ENCODE measurements at places on chromosomes 16 and 17.

DNA sequence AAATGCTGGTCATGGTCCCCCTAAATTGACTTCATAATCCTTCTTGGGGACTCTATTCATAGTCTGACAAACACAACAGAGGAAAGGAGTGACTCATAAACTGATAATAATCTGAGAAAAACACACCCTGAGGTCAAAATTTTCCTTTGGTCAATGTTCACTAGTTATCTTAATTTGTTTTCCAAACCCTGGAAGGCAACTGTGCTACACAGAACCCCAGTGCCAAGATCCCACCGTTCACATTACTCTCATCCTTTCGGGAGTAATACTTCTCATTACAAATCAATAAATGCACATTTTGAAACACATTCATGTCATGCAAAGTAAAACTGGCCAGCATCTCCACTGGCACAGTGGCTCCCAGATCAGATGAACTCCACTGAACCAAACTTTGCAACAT is 23.2 kb downstream of the COIL start:
- no peak for DNase-seq

DNA sequence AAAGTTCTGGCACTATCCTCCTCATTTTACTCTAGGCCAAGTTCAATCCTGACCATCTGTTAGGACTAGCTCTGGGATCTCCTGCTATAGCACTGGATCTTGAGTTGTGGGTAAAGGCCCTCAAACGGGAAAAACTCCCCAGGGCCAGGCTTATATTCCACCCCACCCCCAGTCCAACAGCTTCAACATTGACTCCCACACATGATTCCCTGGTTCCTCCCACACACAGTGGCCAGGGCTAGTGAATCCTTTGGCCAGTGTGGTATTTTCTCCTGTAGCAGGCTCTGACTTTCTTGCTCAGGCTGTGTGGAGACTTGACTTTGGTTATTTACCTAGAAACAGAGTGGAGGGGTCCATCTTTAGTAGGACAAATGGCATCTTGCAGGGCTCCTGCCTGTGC is 10.3 kb upstream of the AKAP10 start:
- DNase-seq = no peak

- DNase-seq = no peak
Measured at GRCh38 chr17:30103921-30104320, 12.7 kb upstream of the NSRP1 start.

DNA sequence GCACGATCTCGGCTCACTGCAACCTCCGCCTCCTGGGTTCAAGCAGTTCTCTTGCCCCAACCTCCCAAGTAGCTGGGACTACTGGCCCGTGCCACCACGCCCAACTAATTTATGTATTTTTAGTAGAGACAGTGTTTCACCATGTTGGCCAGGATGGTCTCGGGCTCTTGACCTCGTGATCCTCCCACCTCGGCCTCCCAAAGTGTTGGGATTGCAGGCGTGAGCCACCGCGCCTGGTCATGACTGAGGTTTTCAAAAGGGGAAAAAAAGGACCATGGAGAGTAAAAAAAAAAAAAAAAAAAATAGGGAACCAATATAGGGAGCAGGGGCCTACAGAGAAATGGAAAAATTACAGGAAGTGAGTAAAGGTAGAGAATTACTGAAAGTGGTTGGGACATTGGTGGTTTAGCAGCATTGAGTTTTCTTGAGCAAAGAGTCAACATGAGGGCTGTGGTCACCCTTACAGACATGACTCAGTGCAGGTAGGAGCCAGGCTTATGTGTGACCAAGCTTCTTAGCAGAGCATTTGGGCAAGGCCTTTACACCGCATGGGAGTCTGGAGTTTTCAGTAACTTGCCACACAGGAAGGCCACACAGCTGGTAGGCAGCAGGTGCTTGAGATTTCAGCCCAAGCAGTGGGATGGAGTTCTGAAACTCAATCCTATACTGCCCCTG is 447.3 kb downstream of the HS3ST3B1 start:
- DNase-seq = no peak

DNA sequence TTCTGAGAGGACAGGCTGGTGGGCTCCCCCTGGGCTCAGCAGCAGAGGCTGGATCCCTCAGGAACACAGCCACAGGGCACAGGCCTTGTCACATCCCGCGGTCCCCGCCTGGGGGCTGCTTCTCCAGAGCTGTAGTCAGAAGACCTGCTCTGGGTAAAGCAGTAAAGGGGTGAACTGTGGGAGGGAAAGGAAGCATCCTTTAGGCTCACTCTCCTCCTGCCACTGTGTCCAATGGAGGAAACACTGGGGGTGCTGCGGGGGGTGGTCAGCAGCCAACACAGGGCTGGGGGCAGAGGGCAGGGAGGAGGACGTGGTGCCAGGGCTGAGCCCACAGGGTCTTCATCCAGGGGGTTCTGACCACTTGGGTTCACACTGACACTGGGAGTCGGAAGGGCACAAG is 5.0 kb upstream of the SLC38A8 start:
- no peak for DNase-seq

DNA sequence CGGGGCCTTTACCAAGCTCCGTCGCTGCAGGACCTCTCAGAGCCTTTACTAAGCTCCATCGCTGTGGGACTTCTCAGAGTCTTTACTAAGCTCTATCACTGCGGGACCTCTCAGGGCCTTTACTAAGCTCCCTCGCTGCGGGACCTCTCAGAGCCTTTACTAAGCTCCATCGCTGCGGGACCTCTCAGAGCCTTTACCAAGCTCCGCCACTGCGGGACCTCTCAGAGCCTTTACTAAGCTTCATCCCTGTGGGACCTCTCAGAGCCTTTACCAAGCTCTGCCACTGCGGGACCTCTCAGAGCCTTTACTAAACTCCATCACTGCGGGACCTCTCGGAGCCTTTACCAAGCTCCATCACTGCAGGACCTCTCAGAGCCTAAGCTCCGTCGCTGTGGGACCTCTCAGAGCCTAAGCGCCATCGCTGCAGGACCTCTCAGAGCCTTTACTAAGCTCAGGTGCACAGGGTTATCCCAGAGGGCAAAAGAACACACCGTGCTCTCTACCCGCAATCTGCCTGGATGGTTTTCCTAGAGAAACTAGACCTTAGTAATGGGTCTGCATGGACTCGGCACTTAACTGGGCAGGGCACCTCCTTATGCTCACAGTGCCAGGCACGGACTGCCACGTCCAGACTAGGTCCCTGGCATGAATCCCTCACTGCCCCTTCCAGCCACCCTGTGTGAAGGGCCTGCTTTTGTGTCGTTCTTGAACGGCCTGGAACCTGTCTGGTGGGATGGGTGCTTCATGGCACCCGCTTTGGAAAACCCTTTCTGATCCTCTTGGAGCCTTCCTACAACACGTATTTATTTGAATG is 69.2 kb upstream of the DOC2B start:
- DNase-seq = no peak

DNA sequence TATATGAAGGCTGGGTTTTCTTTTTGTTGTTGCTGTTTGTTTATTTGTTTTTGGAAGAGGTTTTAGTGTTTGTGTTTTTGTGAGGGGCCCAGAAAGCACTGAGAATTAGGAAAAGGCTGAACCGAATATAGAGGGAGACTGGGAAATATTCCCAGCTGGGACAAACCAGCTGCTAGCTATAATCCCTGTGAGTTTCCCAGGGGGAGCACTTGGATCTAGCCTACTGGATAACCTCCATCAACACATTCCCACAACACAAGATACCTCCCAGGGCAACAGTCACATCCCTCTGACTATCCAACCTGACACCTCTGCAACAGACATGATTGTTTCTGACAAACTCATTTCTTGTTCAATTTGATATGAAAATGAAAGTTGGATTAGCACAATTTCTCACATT is 16.7 kb downstream of the CDH11 start:
- no peak for DNase-seq

DNA sequence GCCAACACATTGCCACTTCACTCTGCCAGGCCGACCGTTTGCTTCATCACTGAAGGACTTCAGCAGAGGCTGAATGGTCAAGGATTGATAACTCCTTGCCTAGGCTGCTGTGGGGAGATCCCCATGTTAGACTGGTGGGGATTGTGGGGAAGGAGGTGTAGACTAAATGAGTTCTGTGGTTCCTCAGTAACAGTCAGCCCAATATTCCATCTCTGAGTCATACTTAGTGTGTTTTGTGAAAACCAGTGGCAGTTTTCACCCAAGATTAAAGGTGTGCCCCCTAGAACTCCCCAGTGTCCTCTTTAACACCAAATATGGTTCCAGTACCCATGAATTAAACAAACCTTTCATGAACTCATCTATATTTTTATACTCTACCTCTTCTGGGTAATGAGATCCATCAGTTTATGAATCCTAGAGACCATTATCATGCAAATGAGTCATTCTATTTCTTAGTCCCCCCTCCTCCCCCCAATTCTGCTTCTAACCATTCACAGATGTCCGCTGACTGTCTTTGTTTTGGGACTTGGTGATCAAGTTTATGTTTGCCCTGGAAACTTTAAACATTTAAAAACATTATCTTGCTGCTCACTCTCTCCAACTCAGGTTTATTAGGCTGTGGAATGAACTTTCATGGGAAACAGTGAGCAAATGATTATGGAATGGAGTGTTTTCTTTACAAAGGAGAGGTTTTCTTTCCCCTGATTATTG is 66.8 kb upstream of the GAS7 start:
- DNase-seq = no peak

GRCh38 chr16:85286951-85287814 is 174.9 kb upstream of the CIBAR2 start:
- DNase-seq = no peak

GRCh38 chr16:7335991-7336634 is 3.5 kb downstream of the RBFOX1 start:
- no peak for DNase-seq

- DNase-seq = no peak
Measured at GRCh38 chr17:34990921-34991365, 10.6 kb downstream of the LIG3 start.

DNA sequence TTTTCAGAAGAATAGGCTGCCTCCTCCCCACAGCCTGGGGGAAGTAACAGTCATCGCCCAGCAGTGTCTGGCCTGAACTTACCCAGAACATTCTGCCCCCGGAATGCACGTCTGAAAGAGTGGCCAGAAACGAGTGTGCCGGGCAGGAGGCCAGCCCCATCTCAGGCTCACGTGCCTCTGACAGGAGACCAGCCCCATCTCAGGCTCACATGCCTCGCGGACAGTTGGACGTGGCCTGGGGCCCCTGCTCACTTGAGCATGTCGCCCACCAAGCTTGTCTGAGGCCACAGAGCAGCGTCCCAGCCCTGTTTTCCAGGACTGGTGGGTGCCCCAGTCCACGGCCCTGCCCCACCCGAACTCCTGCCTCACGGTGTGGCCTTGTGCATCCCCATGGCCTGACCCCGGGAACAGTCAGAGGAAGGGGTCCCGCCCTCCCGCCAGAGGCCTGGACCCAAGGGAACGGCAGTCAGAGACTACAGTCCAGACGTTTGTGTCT is 16.3 kb upstream of the CDH15 start:
- DNase-seq = no peak

DNA sequence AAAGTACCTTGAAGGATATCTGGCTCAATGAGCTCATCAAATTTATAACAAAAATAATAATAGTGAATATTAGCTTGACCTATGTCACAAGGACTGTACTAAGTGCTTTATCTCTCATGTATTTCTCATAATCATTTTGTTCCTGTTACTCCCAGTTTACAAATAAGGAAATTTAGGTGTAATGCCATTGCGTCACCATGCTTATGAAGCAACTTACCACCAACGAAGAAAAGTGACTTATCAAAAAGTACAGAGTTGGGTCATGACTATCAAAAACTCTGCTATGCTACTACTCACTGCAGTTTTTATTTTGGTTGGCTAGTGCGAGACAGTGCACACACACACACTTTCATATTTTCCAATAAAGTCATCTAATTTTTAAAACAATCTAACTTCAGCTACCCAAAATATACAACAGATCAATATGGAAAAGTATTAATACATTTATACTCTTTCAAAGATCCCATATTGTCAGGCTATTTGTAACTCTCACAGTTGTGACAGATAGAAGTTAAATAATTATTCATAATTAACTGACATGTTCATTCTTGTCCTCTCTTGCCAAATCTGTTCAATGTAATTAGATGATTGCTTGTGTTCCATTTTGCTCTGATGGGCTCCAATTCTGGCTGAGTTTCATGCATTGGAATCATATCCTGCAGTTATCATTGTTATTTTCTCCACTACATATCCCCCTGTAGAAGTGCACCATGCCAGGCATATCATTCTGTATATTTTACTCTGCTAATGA is 119.4 kb downstream of the KCNJ2 start:
- DNase-seq = no peak

GRCh38 chr16:23506606-23506994 is 3.7 kb downstream of the GGA2 start:
- DNase-seq = no peak

DNA sequence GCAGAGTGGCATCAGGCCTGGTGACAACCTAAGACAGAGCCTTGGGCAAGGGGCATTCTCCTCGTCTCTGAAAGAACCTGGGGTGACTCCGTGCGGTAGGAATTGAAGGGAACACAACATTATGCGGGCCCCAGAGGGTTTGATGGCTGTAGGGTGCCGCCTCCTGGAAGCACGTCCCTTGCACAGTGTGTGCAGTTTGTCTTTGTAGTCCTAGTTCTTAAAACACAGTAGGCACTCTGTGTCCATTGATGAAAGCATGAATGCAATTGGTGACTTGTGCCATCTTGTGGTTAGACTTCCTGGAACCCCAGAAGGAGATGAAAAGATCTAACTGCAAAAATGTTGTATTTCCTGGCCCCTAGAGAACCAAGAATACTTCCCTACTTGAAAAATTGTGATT is 279.8 kb downstream of the UTP18 start:
- no peak for DNase-seq

GRCh38 chr17:50460831-50461526 is 7.7 kb downstream of the CHAD start:
- no peak for DNase-seq

DNA sequence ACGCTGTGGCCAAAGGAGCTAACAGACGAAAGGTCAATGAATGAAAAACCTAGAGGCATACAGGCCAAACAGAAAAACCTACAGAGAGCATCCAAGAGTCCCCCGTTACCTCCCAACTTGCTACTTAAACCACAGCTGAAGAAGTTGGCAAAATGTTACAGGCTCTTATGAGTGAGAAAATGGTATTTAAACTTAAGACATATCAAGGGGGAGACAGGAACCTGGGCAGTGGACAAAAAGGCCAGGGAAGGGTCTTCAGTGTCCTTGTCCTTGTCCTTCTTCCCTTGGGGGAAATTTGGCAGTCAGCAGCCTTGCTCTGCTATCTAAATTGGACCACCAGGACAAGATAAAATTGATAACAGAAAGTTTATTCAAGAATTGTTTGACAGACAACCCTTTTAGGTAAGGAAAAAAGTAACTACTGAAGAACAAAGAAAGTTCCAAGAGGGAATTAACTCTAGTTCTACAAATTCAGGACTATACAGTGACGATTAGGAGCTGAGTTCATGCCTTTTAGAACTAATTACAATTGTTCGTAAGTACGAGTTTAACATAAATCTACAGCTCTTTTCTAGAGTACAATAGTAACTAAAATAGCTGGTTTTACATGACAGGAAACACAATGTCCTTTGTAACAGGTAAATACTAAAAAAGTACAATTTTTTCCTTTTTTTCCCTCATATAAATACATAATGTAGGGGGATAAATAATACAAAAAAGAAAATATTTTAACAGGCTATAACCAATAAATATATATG is 3.8 kb upstream of the HOXB2 start:
- no peak for DNase-seq

- no peak for DNase-seq
Measured at GRCh38 chr17:64771980-64772844, 110.1 kb upstream of the SMURF2 start.
